H1 (cell line): ENCODE measurements at places on chromosomes 5 and 9. TPM values are rescaled to one million over a fixed set of nuclear protein-coding genes. Genes with fewer than 3 reads are reported as not detected.

GRCh38 chr5:107855171-107855570, 184.4 kb upstream of the EFNA5 start:
- no peak for DNase-seq

LCP2 gene
- polyA plus RNA-seq: 0.11 and 0.33 TPM in 2 replicates

FCN1 gene
- polyA plus RNA-seq: not detected in 2 replicates

KIF24 gene
- polyA plus RNA-seq: 2.3 and 2.7 TPM in 2 replicates
